ENCODE measurements at places on chromosomes 5 and 9. TPM values are rescaled to one million over a fixed set of nuclear protein-coding genes. Genes with fewer than 3 reads are reported as not detected.
A peak's percentile ranks its signal among the peaks of the same experiment; 100 is the strongest.

Gene NR4A3
- not detected for total RNA-seq

Gene NR5A1
- total RNA-seq, result not detected

Gene PCDHB3
- total RNA-seq, result not detected

- DNase-seq, result no peak
Measured at GRCh38 chr5:6383376-6383775, 5.0 kb upstream of the MED10 start.

DNA sequence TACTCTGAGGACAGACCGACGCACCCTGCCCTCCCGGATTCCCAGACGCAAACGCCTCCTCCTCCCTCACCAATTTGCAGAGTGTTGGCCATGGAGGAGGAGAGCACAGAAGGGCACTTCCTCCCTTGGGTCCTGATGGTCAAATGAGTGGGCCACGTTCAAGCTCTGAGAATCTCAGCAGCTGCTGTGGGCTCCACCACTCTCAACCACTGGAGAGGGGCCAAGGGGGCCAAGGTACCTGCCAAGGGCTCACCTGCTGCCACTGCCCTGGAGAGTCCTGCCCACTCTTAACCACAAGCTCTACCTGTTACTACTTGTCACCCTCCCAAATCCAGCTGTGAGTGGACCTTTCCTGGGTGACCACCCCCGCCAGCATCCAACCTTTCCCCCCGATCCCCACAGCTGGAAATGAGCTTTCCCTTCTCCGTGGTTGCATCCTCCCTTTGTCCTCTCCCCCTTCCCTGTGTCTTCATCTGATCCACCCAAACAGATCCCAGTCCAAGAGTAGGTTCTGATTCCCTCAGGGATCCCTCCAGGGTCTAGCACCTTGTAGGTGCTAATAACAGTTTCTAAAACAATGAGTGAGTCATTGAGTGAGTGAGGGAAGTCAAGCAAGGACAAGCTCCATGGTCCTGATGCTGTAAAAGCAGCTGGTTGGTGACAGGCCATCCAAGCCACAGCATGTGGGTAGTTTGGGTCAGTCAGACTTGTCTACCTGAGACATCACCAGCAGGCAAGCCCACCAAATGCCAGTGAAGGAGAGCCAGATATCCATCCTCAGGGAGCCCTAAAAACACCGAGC is 69.7 kb downstream of the FAM114A2 start:
- DNase-seq, result no peak

GRCh38 chr5:142063878-142064331 is 44.7 kb upstream of the NDFIP1 start:
- DNase-seq, result peak; percentile 74

DNA sequence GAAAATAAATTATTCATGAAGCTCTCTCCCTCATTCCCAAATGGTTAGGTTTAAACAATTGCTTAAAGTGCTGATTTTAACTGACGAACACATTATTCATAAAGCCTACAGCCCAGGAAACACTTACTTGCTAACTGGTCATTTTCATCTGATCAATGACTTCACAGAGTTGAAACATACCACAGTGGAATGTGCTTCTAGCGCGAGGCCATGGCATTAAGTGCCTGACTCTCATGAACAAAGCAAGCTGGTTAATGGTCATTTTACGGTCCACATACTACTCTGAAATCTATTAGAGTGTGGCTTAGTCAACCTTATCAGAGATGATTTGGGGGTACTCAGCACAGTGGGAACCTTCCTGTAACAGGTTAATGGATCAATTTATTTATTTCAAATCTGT is 114.6 kb downstream of the MED27 start:
- no peak for DNase-seq

- DNase-seq, result no peak
Measured at GRCh38 chr9:128921881-128922763, 1.3 kb downstream of the PHYHD1 start.
